Stimulated activated CD8-positive, alpha-beta memory T cell treated with anti-CD3 and anti-CD28 coated beads, Interleukin-4, amount 100 ng/mL, for 4 hours (primary cell): ENCODE measurements at places on chromosomes 7 and 10.

DNA sequence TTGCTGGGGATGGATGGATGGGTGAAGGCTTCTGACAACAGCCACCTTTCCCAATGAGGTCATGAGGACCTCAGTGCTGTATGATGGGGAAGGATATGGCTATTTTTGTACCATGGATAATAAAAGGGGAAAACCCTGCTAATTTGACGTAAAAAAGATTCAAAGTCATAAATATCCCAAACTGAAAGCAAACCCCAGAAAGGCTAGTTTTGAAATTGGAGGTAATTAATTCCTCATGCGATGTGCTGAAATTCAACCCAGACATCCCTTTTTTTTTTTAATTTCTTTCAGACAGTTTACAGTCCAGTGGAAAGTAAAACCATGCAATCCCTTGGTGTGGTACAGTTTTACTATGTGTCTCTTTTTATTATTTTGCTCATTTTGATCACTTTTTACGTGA is 254.5 kb upstream of the BMPER start:
- DNase-seq: no peak

DNA sequence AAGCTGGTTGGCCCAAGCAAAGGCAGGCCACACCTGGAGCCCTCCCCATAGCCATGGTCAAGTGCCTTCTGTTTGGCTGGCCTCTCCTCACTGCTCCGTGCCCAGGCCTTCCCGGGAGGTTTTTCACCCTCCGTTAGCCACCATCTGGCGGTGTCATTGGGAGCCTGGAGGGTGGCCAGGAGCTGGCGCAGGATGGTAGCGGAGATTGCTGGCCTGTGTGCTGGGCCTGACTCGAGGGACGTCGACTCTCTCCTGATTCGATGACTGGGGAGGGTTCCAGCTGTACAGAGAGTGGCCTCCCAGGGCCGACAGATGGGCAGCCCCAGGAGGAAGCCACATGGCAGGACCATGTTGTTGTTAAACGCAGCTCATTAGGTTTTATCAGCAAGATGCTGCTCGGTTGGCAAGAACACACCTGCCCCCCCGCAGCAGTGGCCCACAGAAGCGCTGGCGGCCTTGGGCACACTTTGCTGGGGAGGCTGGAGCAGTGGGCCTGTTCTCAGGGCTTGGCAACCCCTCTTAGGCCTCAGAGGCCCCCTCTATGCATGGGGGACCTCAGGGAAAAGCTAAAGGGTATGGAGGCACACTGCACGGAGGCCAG is 64.0 kb upstream of the CACUL1 start:
- no peak for DNase-seq

- DNase-seq: no peak
These were observed 223.2 kb downstream of the MAD1L1 start for GRCh38 chr7:2009541-2010001.

DNA sequence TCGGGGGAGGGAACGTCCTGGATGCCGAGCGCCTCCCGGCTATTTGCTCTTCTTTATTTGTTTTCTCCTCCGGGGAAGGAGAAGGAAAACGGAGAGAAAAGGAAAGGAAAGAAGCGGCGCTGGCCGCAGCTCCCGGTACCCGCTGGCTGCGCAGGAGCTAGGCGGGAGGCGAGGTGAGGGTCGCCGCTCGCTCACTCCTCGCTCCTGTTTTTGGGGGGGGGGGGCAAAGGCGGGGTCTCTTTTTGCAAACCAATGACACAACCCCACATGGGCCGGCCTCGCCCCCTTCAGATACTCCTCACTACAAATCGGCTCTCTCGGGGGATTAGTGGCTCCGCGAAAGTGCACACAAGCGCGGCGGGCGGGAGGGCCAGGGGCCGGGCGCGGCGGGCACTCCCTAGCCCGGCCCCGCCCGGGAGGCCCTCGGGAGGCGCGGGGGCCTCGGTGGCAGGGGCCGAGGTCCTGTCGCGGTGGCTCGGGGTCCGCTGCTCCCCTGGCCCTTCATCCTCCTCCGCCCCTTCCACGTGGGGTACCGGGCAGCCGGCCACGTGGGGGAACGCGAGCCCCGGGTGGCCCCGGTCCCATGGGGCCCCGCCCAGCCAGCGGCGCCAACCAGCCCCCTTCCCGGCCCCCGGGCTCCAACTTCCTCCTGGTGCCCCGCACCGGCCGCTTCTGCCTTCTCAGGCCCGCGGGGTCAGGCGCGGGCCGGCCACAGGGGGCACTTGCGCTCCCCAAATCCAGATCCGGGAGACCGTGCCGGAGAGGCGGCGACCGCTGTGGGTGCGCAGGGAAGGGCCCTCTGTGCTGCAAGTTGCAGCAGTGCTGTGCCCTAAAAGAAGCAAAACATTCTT is 718 bp upstream of the CTBP2 start:
- DNase-seq: no peak

DNA sequence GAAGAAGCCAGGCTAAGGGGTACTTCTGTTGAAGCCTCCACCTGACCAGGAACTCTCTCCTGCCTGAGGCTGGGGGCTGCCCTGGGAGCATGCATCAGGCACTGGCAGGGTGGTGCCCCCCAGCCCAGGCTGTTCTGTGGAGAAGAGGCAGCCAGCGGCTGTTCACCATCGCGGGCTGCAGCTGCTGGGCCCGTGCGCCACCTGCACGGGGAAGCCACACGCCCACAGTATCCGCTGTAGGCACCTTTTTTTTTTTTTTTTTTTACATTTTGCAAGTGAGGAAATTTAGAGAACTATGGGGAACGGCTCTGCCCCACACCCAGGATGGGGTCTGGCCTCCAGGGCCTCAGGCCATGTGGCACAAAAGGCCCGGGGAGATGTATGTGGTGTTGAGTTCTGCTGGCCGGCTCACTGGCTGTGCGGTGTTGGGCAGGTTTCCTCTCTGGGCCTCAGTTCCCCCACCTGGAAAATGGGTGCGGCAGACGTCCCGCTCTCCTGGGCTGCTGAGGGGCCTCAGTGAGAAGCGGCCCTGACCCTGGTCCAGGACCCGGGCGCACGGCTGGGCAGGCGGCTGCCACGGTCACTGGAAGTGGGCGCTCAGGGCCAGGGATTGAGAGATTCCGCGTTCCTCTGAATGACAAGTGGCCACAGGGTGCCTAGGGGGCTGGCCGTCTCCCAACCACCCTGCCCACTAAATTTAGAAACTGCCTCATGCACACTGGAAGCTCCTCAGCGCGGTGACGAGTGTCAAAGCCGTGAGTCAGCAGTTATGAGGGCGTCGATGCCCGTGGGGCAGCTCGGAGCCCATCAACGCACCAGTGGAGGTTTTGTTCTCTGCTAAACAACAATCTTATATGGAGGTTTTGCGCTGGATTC is 8.8 kb upstream of the INTS1 start:
- DNase-seq: no peak

DNA sequence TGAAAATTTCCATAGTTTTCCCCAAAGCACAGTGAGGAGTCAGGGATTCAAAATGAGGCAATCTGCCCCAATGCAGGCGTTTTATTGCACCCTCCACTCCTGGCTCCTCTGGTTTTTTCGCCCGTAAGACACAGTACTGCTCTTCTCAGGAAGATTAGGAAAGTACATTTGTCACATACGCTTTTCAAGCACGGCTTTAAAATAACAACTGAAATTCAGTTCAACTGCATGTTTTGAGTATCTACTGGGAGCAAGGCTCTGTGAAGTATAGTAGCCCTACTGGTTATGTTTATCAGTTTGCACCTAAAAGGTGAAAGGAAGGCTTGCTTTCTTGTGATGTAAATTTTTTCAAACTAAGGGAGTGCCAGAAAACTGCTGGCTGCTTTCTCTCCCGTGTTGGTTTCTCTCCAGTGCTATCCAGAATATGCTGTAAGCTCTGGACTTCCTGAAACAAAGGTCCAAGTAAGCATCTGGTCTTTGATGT is 1.9 kb upstream of the SGMS1 start:
- no peak for DNase-seq

GRCh38 chr7:98133621-98134303 is 27.1 kb downstream of the LMTK2 start:
- no peak for DNase-seq

DNA sequence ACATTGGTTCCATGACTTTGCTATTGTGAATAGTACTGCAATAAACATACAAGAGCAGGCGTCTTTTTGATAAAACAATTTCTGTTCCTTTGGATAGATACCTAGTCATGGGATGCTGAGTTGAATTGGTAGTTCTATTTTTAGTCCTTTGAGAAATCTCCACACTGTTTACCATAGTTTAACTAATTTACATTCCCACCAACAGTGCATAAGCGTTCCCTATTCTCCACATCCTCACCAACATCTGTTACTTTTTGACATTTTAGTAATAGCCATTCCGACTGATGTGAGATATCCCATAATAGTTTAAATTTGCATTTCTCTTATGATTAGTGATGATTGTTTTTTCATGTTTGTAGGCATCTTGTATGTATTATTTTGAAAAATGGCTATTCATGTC is 707.0 kb downstream of the SORCS1 start:
- DNase-seq: no peak

DNA sequence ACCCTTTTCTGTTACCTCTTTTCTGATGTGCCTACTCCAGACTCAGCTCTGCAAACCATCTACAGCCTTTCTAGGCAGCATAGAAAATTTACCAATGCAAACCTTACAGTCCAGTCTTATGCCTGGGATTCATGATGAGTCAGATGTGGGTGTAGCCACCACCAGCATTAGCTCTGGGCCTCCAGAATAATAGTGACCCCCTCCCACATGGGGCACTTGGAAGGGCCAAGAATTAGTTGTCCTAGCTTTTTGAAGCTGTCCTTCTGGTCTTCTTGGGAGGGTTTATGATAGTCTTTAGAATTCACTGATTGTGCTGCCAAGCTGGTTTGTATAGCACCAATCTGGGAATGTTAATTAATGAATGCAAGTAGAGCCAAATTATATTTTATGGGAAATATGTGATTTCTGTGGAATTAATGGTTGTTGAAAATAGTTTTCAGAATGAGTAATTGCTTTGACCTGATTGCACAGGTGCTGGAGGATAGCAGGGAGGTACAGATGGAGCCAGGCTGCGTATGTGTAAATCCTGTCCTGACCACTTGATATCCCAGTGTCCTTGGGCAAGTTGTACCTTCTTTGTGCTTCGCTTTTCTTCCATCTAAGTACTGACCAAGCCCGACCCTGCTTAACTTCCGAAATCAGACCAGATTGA is 94.8 kb downstream of the CPED1 start:
- no peak for DNase-seq

- DNase-seq: no peak
These were observed 97.2 kb downstream of the EBF3 start for GRCh38 chr10:129866894-129867293.

DNA sequence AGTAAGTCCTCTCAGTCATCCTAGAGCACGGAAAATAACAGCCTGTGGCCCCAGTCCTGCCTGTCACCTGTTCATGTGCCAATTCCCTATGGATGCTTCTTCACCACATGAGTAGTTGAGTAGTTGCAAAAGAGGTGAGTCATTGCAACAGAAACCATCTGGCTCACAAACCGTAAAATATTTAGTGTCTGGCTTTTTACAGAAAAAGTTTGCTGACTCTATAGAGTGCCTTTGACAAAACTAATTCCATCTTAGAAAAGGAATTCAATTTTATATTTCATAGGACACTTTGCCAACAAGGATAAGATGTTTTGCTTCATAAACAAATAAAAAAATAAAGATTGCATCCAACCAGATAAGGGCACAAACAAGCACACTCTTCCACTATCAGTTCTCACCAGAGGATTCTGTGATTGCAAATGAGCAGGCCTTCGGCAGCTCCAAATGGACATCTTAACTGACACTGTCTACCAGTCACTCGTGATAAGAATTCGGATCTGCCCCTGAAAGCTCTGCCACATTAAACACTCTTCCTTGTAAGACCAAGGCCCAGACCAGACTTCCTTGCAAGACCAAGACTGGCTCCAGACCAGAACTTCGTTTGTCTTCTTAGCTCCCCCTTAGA is 242.7 kb upstream of the SEMA3C start:
- DNase-seq: no peak

GRCh38 chr7:13908667-13909397 is 80.6 kb downstream of the ETV1 start:
- no peak for DNase-seq

GRCh38 chr7:55533729-55534080 is 38.6 kb downstream of the VOPP1 start:
- no peak for DNase-seq
